Stimulated activated CD4-positive, alpha-beta T cell treated with anti-CD3 and anti-CD28 coated beads, Interleukin-15, amount 100 ng/mL, for 1 hour (primary cell): ENCODE measurements at places on chromosomes 7 and 10.

DNA sequence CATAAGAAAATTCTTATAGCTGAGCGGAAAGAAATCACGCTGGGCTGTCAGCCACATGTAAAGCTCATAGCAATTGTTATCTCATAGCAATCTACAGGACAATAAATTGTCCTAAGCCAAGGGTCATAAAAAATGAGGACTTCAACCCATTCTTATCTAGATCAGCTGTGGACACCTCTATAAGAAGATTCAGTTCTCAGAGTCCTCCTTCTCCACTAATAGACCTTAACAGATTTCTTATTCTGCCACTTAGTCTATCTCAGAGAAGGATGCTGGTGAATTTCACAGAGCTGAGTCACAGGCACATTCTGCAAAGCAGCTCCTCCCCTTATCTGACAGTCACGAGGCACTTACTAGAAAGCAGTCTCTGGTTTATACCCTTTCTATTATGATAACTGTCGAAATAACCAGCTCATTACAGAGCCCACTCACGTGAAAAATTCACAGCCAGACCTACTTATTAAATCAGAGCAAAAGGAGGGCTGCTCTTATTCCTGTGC is 185.3 kb upstream of the PCLO start:
- DNase-seq = no peak

DNA sequence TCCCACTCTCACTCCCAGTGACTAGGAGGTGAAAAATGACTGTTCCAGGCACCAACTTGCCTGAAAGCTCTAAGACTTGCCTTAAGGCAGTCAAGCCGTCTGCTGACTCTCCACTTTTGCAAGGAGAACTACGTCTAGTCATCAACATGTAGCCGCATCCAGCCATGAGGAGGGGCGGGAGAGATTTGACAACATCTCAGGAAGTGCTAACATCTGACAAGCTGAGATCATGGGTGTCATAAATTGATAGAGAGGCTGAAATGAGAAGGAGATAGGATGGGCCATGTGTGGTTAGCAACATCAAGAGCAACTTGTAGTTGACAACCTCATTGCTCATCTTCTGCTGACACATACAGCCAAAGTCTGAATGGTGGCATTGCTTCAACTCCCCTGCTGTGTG is 9.0 kb upstream of the TBXAS1 start:
- DNase-seq = no peak

DNA sequence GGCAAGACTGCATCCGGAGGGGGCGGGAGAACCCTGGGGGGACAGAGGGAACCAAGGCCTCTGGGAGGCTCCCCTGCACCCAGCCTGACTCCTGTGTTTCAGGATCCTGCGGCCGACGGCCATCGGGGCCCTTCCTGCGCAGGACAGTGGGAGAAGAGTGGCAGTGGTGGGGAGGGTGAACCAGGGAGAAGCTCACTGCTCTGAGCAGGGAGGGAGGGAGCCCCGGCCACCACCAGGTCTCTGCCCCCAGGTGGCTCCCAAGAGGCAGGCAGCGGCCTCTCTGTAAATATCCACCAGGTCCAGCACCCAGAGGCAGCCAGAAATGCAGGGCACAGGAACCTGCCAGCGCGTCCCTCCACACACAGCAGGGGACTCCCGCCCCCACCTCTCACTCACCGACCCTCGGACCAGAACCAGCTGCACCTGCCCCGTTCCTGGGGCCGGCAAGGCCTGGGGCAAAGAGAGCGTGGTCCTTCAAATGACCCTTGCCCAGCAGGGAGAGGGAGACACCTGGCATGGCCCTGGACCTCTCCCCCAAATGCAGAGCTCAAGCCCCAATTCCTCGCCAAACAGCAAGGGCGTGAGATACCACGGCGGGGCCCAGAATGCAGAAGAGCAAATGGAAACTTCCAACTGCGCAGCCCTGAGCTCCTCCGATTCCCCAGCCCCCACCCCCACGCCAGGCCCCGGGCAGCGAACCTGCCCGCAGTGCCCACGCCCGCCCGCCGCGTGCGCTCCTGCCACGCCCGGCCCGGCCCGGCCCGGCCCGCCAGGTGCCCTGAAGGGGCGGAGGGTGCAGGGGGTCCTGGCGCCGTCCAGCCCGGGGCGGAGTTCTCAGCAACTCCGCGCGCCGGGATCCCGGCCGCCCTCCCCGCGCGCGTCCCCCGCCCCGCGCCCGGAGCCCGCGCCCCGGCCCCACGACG is 805 bp downstream of the RASGEF1A start:
- DNase-seq = no peak

DNA sequence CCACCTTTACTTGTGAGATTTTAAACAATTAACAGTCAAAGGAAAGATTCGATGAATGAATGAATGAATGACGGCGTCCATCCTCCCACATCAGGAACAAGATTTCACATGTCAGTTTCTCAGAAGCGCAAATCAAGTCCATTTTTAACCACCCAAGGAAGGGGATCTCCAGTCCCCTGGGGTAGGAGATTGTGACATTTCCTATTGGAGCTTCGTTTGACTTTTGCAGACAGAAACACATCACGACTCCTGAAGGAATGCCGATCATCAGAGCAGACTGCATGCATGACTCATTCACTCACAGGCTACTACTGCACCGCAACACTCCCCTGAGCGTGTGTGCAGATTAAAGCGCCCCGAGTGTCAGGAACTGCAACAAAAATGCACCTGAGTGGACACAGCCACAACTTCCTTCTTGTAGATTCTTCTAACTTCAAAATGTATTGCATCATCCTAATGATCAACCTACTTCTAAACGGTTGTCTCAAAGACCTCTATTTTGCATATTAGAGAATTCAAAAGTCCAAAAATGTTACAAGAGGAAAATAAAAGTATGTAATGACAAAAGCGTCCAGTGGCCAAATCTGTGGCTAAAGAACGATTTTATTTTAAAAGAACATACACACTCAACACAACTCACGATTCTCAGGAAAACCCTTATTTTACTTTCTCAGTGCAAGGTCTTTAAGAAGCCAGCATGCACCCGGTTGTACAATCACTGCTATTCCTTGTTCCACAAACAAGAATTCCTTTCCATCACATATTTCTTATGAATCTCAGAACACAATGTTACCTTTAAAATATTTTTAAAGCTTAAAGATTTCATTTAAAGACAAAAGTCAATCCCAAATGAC is 172.6 kb downstream of the FAM107B start:
- DNase-seq = no peak

DNA sequence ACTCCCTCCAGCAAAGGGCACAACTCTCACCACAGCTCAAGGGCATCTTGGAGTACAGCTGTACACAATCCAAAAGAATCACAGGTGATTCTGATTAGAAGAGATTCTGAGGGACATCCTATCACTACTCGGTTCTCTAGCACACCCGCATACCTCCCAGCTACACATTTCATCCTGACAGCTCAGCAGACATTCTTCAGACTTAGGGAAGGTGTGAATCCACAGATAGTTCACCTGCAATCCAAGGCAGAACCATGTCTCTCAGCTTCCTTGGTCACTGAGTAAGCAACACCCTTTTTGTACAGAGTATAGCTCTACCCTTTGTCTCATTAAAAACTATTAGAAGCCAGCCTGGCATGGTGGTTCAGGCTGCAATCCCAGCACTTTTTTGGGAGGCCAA is 26.8 kb upstream of the FBXW4 start:
- no peak for DNase-seq

DNA sequence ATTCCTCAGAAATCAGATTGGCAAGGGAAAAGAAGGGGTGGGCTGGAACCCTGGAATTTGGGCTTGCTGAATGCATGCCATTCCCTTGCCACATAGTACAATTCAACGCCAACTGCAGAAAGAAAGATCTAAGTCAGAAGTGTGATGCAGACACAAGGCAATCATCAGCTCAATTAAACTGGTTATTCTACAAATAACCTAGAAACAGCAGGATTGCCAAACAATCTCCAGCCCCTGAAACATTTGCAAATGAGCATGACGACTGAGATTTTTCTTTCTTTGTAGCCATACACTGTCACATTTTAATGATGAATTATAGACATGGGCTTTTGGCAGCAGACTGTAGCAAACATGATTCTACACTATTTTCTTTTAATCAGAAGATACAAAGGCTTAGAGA is 16.5 kb upstream of the CREB5 start:
- no peak for DNase-seq

DNA sequence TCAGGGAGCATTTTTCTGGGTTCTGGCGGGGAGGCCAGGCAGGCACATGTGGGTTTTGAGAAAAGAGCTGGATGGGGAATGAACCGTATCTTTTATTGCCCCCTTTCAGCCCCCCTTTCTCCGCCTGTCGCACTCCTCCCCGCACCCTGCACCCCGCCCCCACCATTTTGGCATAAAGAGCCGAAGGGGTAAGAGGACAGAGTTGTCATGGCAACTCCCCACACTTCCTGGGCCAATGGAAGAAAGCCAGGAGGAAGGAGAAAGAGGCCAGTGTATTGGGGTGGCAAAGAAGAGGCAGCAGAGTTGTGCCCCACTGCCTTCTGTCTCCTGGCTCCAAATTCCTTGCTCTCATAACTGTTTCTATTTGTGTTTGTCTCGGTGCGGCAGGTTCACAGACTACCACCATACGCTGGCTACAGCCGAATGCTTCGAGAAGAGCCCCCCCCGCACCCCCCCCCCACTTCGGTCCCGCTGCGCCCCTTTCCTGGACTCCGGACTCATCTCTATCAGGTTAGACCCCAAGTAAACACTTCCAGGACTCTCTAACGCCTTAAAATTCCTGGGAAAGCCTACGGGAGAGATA is 3.4 kb downstream of the KCNIP2 start:
- DNase-seq = no peak

DNA sequence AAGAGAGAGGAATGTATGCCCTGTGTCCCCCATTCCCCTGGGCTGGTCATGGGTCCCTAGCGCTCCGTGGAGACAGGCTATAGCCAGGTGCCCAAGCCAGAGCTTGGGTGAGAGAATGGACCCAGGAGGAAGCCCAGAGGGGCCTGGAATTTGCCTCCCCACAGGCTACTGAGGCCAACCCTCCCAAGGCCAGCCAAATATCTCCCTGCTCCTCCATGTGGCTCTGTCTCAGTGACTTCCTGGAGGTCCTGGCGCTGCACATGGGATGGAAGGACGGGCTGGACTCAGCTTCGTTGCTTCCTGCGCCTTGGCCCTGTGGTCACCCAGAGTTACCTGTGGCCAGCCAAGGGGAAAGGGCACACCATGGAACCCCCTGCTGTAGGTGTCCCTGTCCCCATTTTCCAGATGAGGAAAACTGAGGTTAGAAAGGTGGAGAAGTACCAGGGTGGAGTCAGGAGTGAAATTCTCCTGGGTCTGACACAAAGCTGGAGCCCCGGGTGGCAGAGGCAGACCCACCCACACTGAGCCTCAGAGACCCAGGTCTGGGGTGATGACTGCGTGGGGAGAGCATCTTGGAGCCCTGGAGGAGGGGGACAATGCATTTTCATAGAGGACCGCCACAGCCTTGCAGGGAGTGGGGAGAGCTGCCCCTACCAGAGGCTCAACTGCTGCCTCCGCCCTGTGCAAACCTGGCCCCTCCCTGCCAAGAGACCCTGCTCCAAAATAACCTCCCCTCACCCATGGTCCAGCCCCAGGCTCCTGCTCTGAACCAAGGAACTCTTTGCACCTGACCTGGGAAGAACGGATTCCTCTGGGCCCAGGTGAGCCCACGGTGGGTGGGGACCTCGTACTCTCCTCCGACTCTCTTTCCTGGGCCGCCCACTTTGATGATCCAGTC is 42.6 kb downstream of the TMEM270 start:
- no peak for DNase-seq

GRCh38 chr7:105776986-105777910 is 99.2 kb downstream of the ATXN7L1 start:
- no peak for DNase-seq

GRCh38 chr10:75538144-75538543 is 106.7 kb downstream of the LRMDA start:
- no peak for DNase-seq

DNA sequence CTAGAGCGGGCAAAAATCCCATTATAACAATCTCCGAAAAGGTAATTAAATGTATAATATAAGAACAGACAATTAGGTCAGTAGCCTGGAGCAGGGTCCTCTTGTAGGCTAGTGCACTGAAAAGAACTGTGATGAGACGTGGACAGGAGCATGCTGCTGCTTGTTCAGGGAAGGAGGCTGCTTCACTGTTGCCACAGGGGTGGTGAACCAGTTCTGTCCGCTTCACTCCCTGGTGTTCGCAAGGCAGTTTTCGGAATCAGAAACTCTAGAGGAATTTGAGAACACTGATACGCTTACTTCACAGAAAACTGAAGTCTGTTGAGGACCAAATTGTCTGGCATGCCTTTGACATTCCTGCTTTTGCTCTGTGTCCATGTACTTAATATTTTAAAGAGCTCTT is 17.4 kb downstream of the ZNRF2 start:
- DNase-seq = no peak

DNA sequence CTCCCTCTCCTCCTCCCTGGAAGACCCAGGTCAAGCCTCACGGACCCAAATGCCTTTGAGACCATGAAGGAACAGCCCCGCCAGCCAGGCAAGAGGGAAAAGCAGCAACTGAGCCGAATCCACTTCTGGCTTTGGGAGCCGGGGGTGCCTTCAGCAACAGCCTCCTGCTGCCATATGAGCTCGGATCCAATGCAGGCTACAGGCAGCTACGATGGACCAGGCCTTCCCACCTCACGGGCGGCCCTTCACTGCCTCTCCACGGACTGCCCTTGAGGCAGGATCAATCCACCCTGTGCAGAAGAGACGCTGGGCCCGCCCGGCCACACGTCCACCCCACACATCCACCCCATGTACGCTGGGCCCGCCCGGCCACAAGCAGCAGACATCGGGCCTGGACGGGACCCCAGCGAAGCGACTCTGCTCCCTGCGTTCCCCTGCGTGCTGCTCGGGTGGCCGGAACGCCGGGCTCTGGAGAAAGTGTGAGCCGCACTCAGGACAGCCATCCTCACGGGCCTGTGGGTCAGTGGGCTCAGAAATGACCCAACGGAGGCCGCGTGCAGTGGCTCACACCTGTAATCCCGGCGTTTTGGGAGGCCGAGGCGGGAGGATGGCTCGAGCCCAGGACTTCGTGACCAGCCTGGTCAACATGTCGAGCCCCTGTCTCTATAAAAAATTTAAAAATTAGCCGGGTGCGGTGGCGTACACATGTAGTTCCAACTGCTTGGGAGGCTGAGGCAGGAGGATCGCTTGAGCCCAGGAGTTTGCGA is 82.0 kb downstream of the FOXL3 start:
- no peak for DNase-seq

DNA sequence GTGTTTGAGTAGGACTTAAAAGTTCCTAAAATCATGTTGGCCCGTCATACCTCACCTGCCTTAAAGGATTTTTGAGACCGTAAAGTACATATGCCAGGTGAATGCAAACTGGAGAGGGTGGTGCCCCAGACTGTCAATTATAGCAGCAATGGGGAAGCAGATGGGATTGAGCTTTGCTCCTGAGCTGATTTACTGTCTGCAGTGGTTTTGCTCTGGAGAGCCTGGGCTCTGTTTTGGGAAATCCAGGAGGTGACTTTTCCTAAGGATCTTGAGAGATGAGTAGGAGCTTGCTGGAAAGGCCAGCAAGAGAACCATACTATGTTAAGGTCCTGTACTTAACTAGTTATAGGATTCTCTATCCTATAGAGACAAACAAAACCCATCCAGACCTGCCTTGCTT is 43.0 kb downstream of the COL13A1 start:
- DNase-seq = no peak

- no peak for DNase-seq
Measured at GRCh38 chr10:95408148-95408960, 117.6 kb upstream of the PDLIM1 start.

- DNase-seq = no peak
Measured at GRCh38 chr10:116974456-116975005, 30.5 kb downstream of the SHTN1 start.

- no peak for DNase-seq
Measured at GRCh38 chr7:36497775-36498174, 108.1 kb downstream of the ANLN start.
